ENCODE measurements at places on chromosomes 1 and 21. TPM values are rescaled to one million over a fixed set of nuclear protein-coding genes. Genes with fewer than 3 reads are reported as not detected.

DNA sequence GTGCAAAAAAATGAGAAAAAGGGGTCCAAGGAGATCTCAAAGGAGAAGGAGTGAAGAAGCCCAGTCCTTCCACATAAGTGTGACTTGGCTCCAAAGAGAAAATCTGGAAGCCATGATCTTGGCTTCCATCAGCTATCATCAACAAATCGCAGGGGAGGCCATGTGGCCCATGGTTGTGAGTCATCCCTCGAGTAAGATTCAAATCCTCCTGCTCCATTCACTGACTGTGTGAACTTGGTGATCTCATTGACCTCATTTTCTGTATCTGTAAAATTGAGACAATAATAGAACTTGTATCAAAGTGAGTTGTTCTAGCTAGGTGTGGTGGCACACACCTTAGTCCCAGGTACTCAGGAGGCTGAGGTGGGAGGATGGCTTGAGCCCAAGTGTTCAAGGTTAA lies 79.1 kb upstream of the OLIG2 start:
- no peak overlapping the region for H3K4me3 ChIP-seq
- no peak overlapping the region for H3K27ac ChIP-seq
- peaks cover 2% of the 10 kb centered on the region for H3K4me1 ChIP-seq
- DNase-seq: no peak
- H3K27me3 ChIP-seq: peaks cover 13% of the 10 kb centered on the region

DNA sequence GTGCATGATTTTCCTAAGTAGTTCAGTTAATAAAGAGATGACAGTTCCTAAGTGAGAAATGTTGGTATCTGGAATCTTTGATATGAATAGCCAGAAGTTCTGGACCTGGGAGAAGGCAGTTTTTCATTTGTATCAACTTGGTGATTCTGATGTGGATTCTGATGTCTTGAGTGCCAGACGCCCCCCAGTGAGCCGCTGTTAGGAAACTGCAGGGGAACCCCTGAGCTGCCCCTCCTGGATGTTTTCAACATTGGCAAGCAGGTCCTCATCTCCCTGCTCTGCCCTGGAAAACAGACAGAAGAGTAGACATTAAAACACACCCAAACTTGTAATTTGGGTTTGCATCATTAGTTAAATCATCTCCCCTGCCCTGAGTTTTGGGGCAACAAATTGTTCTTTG lies 7.4 kb downstream of the ETS2 start:
- peaks cover 74% of the 10 kb centered on the region for H3K36me3 ChIP-seq
- no peak overlapping the region for H3K27ac ChIP-seq
- no peaks in the 10 kb centered on the region for H3K27me3 ChIP-seq
- no peak for DNase-seq
- no peak overlapping the region for H3K4me3 ChIP-seq

SEC16B gene
- total RNA-seq: not detected

DNA sequence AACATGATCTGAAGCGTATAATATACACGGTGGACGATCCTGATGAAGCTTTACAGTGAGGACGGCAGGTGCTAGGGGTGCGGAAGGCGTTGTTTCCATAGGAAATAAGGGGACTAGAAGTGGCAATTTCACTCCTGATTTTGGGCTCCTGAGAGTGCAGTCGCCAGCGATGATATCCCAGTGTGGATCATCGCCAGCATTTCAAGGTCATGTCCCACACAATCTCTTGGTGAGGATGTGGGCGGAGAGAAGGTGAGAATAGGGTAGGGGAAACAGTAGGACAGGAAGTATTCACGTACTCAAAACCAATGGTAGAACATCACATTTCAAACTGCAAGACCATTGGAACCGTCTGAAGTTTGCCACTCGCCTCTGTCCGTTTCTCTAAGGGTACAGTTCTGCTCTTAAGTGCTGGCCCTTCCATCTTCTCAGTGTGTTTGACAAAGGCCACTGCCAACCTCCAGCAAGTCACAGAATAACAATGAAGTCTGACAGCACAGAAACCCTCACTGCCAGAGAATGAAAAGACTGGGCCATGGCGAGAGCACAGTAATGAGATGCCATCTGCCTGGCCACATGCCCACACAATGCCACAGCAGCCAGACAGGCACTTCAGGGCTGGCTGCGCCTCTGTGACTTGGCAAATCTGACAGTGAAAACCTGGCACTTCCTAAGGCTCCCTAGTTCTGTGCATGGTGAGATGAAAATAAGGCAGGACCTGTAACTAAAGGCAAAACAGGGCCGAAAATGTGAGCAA lies 27.9 kb downstream of the PCSK9 start:
- DNase-seq: no peak
- no peak overlapping the region for H3K27ac ChIP-seq
- H3K4me1 ChIP-seq: peaks cover 10% of the 10 kb centered on the region
- H3K27me3 ChIP-seq: no peaks in the 10 kb centered on the region
- H3K4me3 ChIP-seq: no peak overlapping the region

FMO1 gene
- total RNA-seq: not detected

DNA sequence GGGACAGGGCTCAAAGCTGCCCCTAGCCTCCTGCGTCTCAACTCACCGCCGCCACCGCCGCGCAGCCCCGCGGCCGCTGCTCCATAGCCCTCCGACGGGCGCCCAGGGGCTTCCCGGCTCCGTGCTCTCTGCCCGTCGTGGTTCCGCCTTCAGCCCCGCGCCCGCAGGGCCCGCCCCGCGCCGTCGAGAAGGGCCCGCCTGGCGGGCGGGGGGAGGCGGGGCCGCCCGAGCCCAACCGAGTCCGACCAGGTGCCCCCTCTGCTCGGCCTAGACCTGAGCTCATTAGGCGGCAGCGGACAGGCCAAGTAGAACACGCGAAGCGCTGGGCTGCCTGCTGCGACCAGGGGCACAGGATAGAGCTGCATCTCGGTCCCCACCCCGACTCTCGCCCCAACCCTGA lies at the start of gene TNFRSF25:
TNFRSF25 (minus strand) TSS at position 151 of the 400 bp plus-strand sequence; CDS start at position 85, 66 bp downstream.
- peak; percentile 65 for DNase-seq
- H3K27me3 ChIP-seq: no peaks in the 10 kb centered on the region
- H3K27ac ChIP-seq: peak within 1 kb of the TSS; percentile 84
- peak within 1 kb of the TSS; percentile 96 for H3K4me3 ChIP-seq
- H3K4me1 ChIP-seq: peaks cover 35% of the 10 kb centered on the region
- H3K36me3 ChIP-seq: peaks cover 32% of the 10 kb centered on the region

All from activated CD4-positive, alpha-beta memory T cell treated with anti-CD3 and anti-CD28 coated beads, Interleukin-2, amount 10 ng/mL, durations not matched to agents 7 days and 5 days (primary cell).